ENCODE measurements at places on chromosomes 5 and 9.

- no peak for DNase-seq
Measured at GRCh38 chr9:23698161-23698560, 127.9 kb downstream of the ELAVL2 start.

DNA sequence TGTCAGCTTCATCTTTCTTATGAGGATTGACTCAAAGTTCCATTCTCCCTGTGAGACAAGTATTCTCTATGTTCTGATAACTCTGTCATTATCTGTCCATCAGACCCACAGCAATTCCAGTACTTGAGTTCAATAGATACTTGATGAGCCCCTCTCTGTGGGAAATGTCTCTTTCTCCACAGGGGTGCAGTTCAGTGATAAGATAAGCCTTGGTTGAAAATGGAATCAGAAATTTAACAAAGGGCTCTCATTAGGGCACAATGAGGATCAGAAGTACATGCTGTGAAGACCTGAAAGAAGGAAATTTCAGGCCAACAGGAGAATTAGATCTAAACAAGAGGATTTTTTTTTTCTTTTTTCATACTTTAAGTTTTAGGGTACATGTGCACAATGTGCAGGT lies 737.3 kb downstream of the MTRR start:
- no peak for DNase-seq

DNA sequence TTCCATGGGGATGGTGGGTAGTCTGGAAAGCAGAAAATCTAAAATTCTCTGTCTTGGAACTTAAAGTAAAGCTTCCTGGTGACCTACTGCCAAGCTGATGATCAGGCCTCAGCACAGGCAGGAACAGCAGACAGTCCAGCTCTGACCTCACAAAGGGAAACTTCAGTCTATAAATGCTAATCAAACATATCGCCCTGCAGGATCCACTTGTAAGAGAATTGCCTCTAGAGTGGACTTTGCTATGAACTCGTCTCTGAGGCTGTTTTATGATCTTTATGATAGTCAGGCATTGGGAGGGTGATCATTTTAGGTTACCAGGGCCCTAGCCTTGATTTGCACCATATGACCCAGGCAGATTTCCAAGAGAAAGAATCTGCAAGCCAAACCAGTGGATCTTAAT lies 67.6 kb upstream of the SELENOP start:
- no peak for DNase-seq

DNA sequence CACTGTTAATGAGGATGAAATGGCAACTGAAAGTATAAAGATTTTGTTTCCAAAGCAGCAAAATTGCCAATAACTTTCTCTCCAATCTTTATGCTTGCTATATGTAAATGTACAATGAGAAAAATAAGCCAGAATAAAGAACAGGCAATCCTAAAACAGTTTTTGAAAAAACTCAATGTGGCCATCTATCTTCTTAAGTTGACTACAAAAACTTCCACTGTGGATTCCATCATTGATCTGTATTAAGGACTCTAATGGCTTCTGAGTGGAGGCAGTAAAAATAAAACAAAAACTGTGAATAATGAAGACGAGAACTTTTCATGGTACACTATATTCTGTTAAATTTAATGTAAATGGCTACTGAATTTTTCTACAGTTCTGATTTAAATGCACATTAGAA lies 382.9 kb downstream of the TMEM232 start:
- no peak for DNase-seq

DNA sequence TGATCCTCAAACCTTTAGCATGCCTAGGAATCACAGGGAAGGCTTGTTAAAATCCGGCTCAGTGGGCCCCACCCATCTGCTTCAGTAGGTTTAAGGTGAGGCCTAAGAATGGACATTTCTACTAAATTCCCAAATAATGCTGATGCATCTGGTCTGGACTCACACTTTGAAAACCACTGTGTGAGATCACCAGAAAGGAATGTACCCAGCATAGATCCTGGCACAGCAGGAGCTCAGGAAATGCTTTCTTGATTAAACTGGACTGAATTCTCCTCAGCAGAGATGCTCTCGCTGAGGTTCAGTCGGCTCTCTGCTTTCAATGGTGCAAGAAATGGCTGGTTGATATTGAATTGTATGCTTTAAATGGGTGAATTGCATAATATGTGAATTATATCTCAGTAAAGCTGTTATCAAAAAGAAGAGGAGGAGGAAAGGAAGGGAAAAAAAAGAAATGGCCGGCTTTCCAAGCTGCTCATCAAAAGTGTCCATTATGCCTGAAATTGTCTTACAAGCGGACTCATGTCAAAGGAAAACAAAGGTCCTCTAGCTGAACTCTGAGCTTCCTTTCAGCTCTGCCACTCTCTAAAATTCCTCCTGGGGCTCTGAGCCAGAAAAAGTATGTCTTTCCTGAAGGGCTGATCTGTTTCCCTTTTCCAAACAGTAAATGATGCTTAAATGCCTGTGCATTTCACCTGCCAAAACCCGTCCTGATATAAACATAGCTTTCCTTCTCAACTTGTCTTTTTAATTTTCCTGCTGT lies 77.6 kb upstream of the SAP30L start:
- DNase-seq: no peak

- no peak for DNase-seq
Measured at GRCh38 chr5:175588709-175589429, 69.0 kb upstream of the HRH2 start.

DNA sequence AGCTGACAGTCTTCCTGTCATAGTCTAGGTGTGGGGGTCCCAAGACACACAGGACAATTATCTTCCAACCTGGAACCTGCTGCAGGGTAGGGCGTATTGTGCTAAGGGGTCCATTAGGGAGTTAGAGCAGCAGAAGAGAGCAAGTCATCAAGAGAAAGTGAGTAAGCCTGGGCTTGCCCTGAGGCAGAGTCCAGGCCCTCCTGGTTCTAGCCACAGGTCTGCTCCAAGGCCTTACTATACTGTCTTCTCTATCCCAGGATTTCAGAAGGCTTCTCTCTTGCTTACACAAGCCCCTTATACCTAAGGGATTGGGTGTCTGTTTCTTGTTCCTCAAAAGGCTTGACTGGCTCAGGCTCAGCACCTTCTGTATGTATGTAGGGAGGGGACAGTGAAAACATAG lies 7.7 kb downstream of the P4HA2 start:
- DNase-seq: no peak

DNA sequence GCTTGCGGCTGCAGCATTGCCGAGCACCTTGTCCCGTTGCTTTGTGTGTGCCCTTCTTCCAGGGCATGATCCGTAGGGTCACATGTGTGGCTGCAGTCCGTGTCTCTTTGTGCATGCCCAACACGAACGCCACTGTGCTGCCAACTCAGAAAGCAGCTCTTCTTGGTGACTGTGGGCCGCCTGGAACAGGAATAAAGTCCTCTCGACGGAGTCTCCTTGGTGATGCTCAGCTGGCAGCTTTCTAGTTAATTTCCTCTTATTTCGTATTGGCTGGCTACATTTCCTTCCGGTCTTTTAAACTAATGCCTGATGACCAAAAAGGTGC lies 5.8 kb downstream of the EXOC3 start:
- DNase-seq: no peak

- no peak for DNase-seq
Measured at GRCh38 chr5:135990528-135991255, 35.9 kb upstream of the LECT2 start.

DNA sequence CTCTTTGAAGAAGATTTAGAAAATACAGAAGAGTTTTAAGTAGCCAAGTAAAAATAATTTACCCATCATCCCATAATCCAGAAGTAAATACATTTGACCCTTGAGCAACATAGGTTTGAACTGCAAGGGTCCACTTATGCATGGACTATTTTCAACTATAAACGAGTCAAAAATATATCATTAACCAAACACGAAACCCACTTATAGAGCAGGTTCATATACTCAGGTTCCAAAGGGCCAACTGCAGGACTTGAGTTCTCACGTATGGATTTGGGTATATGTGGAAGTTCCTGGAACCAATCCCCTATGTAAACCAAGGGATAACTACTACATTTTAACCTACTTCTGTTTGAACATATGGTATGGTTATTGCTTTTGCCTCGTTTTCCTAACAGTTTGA lies 5.8 kb downstream of the ABITRAM start:
- no peak for DNase-seq

DNA sequence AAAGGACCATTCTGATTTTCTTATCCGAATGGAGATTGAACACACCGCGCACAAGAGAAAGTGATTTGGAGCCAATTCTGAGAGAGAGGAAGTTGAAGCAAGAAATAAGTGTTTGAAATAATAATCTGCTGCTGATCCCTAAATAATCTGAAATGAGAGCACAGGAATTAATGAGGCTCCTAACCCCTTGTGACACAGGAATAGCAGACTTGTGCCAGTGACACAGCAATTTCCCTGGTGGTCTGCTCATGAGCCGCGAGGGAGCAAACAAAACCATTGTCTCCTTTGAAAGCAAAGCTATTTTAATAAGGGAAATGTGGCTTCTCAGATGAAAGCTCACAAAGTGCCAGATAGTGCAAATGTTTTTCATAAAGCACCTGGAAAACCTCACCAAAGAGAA lies 936.1 kb upstream of the WWC1 start:
- DNase-seq: no peak

- DNase-seq: no peak
Measured at GRCh38 chr5:172266071-172266675, 17.4 kb downstream of the UBTD2 start.

- DNase-seq: no peak
Measured at GRCh38 chr9:131496844-131497405, 5.8 kb upstream of the POMT1 start.

GRCh38 chr9:14165376-14166035 lies 148.4 kb downstream of the NFIB start:
- no peak for DNase-seq

DNA sequence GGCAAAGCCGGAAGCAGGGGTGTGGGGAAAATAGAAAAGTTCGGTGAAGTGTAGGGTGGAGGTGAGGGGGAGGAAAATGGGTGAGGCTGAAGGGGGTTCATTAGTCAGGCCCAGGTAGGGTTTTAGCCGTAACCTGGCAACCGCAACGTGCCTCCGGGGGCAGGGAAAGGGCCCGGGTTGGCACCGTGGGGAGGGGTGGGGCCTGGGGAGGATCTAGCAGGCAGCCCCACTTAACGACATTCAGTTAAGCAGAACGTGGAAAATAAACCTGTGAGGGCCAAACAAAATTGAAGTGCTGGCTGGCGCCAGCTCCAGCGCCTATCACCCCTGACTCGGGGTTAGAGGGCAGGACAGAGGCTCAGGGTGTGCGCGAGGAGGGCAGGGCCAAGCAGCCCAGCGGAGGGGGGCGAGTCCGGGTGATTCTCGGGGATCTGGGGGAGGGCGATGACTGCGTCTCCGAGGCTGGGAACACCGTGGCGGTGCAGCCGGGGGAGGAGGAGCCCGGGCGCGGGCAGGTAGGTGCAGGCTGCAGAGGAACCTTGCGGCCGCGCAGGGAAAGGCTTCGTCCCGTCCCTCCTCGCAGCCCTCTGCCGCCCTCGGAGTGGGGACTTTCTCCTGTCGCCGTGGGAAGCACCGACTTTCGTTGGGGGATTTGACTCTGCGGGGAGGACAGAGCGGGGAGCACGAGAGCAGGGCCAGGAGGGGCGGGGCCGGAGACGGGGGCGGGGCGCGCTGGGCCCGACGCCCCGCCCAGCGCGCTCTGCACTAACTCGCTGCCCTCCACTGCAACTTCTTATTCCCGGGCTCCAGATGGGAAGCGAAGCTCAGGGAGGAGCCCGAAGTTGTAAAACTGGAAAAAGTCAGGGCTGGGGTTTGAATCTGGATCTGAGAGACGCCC lies 5.1 kb downstream of the RGS14 start:
- peak; percentile 93 for DNase-seq

DNA sequence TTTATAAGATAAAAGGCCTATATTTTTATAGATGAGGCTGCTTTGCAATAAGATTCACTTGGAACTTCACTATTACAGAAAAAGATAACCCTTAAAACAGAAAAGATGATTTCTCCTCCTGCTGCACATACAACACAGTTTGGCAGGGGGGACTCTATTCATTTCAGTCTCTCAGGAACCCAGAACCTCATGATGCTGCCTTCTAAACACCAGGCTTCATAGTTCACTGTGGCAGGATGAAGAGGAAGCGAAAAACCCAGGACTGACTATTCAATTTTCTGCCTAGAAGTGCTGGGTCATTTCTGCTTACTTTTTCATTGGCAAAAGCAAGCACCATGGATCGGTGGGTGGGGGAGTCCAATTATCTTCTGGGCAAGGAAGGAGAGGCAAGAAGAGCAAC lies 179.5 kb downstream of the NTRK2 start:
- DNase-seq: no peak

DNA sequence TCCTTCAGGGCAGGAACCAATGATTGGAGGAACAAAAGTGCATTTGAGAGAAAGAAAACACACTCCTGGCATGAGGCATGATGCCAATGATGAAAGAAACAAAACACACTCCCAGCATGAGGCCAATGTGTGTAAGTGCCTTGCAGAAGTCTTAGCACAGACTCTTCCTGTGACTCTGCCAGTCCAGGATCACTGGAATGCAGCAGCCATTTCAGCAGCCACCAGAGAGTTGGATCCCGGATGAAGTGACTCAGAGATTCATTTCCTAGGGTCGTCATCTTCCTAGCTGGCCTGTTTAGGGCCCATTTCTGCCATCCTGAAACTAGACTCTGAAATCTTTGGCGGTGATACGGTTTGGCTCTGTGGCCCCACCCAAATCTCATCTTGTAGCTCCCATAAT lies 212.5 kb downstream of the CFAP90 start:
- no peak for DNase-seq

DNA sequence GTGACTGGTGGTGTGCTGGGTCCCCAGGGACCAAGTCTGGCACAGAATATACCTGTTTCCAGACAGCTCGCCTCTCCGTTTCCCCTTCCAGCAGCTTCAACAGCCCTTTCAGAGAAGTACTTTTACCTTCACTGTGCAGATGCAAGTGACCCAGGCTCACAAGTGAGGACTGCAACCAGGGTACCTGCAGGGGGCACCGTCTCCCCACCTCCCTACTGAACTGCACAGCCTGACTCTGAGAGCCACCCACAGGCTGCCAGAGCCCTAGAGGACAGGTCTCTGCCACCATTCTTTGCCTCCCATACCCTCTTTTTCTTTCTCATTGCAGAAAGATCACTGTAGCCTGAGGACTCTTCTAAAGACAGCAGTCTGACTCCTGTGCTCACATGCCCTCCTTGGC lies 15.4 kb downstream of the IL9 start:
- DNase-seq: no peak

DNA sequence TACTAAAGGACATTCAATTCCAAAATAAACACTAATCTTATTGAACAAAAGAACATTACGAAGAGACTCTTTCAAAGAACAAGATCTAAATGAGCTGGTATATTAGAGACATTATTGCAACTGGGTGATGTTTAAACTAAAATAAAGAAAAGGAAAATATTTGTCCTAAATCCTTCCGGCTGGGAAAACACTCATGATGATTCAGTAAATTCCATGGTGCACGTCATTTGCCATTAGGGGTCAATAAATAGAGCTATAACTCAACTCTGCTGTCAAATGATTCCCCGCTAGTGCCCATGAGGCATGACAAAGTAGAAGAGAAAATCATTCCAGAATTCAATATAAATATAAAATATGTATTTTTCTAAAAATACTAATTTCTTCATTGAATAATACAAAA lies 565.5 kb upstream of the TUSC1 start:
- DNase-seq: no peak
